Posterior vena cava (tissue), 2 donors: ENCODE measurements at places on chromosomes 5 and 9. TPM values are rescaled to one million over a fixed set of nuclear protein-coding genes. Genes with fewer than 3 reads are reported as not detected.

GRCh38 chr5:34511063-34511462, 145.1 kb upstream of the RAI14 start:
- DNase-seq, result no peak

DNA sequence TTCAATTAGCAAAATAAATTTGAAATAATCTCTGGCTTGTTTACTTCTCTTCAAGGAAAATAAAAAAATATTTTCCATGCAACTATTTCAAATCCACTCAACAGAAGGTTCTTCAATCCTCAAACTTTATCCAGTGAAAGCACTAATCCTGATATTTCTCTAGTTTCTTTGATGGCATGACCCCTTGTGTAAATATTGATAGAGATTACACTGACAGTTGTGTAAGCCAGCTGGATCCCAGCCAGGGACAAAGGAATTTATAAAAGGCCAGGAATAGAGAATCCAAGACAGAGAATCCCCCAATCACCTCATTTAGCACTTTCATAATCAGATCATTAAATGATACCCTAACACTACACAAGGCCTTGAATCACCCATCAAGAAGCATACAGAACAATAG, 135.2 kb downstream of the GNA14 start:
- DNase-seq, result no peak

DNA sequence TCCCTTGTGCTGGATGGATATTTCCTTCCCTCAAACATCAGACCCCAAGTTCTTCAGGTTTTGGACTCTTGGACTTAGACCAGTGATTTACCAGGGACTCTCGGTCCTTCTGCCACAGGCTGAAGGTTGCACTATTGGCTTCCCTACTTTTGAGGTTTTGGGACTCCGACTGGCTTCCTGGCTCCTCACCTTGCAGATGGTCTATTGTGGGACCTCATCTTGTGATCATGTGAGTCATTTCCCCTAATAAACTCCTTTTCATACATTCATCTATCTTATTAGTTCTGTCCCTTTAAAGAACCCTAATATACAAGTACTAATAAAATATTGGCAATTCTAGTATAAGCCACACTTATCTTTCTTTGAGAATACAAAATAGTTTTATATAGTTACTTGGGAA, 1078.9 kb downstream of the CDH12 start:
- no peak for DNase-seq

- no peak for DNase-seq
These were observed 129.5 kb downstream of the TRIO start for GRCh38 chr5:14272548-14273205.

Gene FPGS
- total RNA-seq, result 55.1 TPM

DNA sequence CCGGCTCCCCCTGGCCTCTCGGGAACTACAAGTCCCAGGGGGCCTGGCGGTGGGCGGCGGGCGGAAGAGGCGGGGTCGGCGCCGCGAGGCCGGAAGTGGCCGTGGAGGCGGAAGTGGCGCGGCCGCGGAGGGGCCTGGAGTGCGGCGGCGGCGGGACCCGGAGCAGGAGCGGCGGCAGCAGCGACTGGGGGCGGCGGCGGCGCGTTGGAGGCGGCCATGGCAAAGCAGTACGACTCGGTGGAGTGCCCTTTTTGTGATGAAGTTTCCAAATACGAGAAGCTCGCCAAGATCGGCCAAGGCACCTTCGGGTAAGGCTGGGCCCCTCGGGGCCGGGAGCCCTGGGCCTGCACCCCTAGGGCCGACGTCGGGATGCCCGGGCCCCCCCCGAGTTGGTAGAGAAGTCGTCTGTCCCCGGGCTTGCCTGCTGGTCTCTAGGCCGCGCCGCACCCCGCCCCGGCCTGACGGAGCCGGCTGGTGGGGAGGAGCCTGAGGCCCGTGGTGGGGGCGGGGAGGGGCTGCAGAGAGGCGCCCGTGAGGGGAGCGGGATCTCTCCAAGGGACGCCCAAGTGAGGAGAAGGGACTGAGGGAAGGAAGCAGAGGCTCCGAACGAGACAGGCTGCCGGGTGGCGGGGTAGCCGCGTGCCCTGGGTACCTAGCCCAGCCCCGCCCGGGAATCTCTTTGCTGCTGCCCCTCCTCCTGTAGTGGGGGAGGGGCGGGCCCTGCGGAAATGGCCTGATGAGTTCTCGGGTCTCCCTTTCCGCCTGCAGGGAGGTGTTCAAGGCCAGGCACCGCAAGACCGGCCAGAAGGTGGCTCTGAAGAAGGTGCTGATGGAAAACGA, at the start of gene CDK9:
Gene CDK9, plus strand, starts transcription at position 102 of the 840 bp plus-strand sequence. Its CDS starts 115 bp downstream, at position 217.
- DNase-seq, result peak; percentile 97

Gene BARHL1
- total RNA-seq, result not detected

Gene TAS2R1
- total RNA-seq, result not detected

- no peak for DNase-seq
These were observed 73.7 kb downstream of the ASTN2 start for GRCh38 chr9:117341151-117341550.

DNA sequence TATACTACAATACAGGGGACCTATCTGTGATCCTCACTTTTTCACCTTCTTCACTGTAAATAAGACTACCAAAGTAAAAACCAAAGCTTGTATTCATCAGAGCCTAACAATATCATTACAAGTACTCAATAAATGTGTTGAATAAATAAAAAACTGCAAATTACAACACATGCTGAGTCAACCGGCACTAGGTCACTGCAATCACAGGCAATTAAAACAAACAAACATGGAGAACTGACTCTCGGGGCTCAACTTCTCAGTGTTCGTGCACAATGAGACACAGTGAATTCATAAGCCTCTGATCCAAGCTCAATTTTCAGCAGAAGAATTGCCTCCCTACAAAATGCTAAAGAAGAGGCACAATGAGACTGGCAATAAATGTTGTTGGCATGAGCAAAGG, 69.2 kb downstream of the CDK5RAP2 start:
- no peak for DNase-seq

- peak; percentile 83 for DNase-seq
These were observed at the start of gene BRINP1 for GRCh38 chr9:119368681-119369581. Gene BRINP1, minus strand, starts transcription at chr9:119369435. Its CDS starts 56,080 bp downstream, at chr9:119313355.

GRCh38 chr9:117916291-117916690, 212.1 kb downstream of the TLR4 start:
- no peak for DNase-seq

GRCh38 chr5:126097876-126098275, 325.3 kb upstream of the GRAMD2B start:
- DNase-seq, result no peak

Gene CCDC183
- total RNA-seq, result 0.42 TPM
